ENCODE measurements at places on chromosomes 16 and 17.

GRCh38 chr17:57011491-57012015 lies 33.6 kb downstream of the SCPEP1 start:
- DNase-seq: no peak

DNA sequence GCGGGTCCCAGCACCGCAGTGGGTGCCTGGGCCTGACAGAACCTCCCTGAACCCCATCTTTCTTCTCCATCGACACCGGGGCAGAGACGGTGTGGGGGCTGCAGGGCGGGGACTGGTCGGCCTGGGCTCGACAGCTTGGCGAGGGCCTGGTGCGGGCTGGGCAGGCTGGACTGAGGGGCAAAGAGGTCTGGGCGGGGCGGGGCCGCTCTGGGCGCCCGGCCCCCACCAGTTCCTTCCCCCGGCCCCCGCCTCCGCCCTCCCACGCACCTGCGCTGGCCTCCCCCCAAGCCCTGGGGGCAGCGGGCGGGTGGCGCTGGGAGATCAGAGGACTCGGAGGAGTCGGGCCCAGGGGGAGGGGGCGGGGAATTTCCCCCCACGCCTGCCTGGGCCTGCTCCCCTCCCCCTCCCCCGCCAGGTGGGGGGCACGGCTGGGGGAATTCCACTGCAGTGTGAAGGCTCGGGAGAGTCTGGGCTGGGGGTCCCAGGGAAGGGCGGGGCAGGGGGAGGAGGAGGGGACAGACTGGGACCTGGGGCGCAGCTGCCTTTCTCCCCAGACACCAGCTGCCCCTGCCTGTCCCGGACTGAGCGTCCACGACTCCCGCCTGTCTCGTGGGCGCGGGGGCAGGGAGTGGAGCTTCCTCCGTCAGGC lies 877 bp upstream of the KREMEN2 start:
- DNase-seq: no peak

DNA sequence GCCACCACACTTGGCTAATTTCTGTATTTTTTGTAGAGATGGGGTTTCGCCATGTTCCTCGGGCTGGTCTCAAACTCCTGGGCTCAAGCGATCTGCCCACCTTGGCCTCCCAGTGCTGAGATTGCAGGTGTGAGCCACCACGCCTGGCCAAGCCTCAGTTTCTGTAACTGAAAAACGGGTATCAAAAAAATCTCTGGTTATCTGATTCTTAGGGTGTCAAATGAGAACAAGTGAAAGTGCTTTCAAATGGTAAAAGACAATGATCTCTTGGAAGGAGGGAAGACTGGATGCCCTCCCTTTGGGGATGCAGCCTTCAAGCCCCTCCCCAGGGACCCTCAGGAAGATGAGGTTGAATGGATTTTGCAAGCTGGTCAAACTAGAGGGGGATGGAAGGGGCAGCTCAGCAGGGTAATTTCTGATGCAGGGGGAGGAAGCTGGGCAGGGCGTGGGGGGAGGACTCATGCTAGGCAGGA lies 22.3 kb downstream of the ARHGAP23 start:
- DNase-seq: no peak

DNA sequence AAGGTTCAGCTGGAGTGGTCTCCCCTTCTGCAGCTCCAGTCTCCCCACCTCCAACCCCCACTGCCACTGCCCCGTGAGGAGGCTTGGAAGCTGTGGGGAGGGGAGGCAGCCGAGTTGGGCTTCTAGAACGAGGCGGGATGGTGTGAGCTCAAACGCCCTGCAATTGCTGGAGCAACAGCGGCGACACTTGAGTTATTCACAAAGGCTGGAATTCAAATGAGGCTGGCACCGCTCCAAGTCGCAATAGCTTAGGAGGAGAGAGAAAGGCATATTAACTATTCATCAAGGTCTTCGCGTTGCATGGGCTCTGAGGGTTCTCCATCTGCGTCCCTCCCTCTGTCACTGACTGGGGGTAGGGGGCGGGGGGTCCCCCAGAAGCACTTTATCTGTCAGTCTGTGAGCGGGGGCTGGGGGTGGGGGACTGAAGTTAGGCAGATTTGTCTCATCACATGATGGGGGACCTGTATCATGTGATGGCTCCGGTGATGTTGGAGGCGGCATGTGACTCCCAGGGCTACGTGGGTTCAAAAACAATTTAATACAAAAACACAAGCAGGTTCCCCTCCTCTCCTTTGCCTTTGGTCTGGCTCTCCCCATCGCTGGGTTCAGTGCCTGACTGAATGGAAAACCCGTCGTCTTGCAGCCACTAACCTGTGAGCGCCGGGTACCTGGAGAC lies 70.5 kb downstream of the RBBP6 start:
- DNase-seq: no peak

DNA sequence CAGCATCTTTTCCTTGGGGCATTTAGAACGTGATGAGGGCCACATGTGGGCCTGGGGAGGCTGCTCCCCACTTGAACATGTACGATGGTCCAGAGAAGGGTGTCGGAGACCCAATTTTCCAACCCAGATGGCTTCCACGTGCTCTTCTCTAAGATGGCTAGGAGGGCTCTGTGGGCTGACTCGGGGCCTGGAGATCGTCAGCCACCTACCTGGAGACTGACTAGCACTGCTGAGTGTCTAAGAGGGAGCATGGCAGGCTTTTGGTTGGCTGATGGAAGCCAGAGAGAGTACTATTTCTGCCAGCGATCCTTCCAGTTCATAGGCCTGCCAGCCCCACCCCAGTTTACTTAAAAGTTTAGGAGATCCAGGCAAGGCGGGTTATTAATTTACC lies 60.2 kb upstream of the CLEC18A start:
- no peak for DNase-seq

- no peak for DNase-seq
Observed at GRCh38 chr17:33080091-33080490, 88.4 kb downstream of the SPACA3 start.

All from activated T-helper 9 cell treated with anti-CD3 and anti-CD28 coated beads, Interleukin-2, amount 50 U/mL, for 16 hours (primary cell).